ENCODE measurements at places on chromosomes 12 and 14.

- DNase-seq: no peak
Measured at GRCh38 chr14:24196071-24197055, 1.1 kb upstream of the TM9SF1 start.

DNA sequence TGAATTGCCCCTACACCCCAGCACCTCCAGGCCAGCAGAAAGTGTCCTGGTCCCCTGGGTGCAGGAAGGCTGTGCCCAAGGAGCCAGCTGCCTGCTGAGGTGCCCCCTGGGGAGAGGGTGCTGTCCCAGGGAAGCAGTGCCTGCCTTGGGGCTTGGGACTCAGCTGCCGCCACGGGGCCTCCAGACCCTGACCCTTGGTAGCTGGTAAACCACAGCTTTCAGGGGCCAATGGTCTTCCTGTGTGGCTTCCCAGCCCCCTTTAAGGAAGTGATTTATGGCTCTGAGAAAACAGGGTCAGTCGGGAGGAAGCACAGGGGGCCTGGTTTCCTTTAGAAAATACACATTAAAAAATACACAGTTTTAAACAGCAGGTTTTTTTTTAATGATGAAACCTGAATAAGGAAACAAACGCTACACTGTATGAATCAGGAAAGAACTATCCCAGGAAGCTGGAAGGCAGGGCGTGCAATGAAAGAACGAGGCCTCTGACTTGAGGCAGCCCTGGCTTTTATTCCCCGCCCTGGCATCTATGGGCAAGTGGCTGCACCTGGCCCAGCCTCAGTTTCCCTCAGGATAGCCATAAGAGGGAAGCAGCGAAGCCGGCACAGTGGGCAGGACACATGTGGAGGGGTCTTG, 40.6 kb upstream of the EML1 start:
- no peak for DNase-seq

GRCh38 chr12:119989361-119989730, 310 bp downstream of the BICDL1 start:
- DNase-seq: peak; percentile 42

DNA sequence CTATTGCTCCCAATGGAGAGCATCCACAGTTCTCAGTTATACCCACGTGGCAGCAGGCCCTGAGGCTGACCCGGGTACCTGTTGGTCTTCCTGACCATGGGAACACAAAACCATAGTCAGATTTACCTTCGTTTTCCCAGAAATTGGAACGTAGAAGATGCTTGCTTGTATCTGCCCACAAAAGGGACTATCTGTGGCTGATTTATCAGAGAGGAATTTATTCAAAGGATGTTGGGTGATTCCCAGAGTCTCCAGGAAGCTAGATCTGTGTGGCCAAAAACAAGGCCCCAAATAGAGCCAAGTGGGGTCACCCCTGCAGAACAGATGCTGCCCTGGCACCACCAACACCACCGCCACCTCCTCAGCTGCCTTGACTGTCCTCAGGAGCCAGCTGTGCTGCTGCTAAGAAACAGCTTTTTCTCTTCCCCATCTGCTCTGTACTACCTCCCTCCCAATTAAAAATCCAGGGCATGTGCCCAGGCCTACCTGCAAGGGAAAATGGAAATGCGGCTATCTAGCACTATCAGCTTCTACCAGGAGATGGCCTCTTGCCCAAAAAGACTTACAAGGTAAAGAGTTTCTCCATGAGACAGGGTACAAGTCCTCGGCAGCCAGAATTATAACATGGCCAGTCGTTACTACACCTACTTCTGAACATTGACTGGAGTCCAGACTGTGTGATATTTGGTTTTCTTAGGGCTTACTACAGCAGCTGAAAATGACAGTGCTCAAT, 128.6 kb upstream of the PLEKHG7 start:
- DNase-seq: peak; percentile 51

GRCh38 chr12:72271451-72272090, 599 bp upstream of the TRHDE start:
- DNase-seq: peak; percentile 62

DNA sequence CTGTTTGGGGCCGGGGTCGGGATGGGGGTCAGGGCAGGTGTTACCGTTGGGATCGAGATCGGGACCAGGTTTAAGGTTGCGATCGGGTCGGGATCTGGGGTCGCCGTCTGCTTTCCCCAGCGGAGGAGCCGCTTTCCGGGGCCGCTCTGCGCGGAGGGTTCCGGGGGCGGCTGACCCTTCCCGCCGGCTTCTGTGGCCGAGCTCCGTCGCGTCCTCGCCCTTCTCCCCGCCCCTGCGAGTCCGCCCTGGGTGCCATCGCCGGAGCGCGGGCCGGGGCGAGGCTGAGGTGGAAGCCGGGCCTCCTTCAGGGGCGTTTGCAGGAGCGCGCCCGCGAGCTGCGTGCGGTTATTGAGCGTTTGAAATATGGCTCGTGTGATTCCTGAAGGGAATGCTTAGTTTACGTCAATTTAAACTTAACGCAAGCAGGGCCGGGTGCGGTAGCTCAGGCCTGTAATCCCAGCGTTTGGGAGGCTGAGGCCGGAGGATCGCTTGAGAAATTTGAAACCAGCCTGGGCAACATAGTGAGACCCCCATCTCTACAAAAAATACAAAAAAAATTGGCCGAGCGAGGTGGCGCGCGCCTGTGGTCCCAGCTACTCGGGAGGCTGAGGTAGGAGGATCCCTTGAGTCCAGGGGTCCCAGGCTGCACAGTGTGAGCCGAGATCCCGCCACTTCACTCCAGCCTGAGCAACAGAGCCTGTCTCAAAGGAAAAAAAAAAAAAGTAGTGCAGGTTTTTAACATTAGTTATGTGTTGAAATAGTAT, 620 bp downstream of the PGAM5 start:
- no peak for DNase-seq

DNA sequence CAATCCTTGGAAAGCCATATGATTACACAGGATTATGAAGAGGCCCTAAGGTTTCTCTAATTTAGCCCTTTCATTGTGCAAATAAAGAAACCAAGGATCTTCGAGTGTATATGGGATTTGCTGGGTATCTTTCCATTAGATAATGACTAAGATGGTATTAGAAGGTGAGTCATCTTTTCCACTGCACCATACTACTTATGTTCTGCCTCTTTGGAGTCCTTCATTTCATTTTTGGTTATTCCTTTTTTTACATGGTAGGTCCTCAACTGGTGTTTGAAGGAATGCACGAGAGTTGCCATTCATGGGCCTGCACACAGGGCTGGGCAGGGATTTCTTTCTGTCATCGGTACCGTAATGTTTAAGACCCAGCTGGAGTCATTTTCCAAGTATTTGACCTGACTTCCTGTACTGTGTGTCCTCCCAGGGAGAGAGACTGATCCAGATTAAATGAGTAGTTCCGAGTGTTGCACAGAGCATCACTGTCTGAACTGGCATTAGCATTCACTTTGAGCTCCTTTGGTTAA, 85.7 kb downstream of the BORCS5 start:
- DNase-seq: no peak

GRCh38 chr12:11730299-11731041, 81.0 kb downstream of the ETV6 start:
- no peak for DNase-seq

DNA sequence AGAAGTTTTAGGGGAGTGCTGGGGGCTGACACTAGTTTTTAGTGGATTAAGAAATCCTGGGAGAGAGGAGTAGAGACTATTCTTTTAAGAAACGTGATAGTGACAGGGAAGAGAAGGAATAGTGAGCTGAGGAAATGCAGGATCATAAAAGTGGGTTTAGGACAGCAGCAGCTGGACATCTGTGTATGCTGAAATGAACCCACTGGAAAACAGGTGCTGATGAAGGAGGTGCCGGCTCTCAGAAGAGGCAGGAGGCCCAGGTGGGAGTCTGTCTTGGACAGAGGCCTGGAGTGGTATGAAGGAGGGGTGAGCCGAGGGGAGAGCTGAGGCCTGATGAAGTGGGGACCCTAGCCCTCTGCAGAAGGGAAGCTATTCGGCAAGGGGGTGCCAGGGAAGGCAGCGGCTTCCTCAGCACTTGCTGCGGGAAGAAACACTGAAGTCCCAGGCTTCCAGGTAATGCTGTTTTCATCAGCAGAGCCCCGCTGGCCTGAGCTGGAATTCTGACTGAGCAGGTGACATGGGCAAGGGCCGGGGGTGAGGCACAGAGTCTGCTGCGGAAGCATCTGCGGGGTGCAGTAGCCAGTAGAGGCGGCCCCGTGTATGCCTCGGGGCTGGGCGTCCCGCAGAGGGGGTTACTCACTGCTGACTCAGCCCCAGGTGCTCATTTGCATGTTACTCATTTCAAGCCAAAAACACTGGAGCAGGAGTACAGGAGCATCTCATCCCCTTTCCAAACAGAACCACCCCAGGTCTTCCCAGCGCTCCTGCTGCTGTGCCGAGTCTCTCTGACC, 89.7 kb downstream of the TMCC3 start:
- DNase-seq: no peak

DNA sequence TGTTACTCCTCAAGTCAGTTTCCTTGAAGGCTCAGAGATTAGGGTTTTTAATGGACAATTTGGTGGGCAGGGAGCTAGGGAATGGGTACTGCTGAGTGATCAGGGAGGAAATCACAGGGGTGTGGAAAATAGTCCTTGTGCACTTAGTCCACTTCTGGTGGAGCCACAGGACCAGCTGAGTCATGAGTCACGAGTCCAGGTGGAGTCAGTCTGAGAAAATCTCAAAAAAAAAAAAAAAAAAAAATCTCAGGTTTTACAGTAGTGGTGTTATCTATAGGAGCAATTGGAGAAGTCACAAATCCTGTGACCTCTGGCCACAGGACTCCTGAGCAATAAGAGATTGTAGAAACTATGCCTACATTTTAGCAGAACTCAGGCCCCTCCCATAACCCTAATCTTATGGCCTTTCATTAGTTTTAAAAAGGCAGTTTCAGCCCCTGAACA, 28.2 kb upstream of the AMN1 start:
- no peak for DNase-seq

- DNase-seq: no peak
Measured at GRCh38 chr12:29992366-29992765, 208.6 kb upstream of the TMTC1 start.

GRCh38 chr12:104280717-104281458, 22.7 kb upstream of the EID3 start:
- DNase-seq: no peak

GRCh38 chr12:120093592-120094355, 22.8 kb downstream of the RAB35 start:
- DNase-seq: peak; percentile 6

DNA sequence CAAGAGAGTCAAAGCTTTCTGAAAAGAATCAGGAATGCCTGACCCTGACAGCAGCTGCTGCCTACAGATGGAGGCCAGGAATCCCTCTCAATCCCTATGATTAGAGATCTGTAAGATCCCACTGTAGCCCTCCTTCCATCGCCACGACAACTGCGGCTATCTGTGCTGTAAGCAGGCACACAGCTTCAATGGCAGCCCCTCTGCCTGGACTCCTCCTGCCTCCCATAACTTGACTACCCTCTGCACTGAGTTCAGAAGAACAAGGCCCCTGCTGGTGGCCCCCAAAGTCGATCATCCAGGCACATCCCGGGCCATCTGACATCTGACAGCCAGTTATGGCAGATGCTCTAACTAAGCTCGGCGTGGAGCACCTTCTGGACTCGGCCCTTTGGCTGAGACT, 2.9 kb downstream of the CLMN start:
- no peak for DNase-seq

DNA sequence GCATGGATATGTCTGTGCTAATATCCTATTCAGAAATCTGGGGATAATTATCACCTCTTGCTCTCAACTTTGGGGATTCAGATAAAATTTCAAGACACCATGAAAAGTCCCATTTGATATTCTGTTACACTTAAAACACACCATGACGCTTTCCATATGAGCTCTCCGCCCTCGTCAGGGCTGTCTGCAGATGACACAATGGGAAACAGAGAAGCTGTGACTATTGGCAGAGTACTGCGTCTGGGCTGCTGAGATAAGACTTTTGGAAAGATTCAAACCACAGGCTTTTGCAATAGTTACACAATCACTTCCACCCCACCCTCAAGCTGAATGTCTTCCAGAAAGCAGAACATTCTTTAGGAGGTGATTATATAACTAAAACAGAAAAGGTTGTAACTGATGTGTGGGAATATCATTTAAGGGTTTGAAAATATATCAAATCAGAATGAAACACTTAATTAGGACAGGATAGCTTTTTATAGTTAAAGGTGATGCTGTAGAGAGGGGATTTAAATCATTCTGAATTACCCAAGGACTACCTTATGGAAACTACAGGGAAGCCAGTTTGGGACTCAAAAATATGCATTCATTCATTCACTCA, 75.3 kb upstream of the TMPO start:
- DNase-seq: no peak

- no peak for DNase-seq
Measured at GRCh38 chr12:85393606-85394005, 113.6 kb downstream of the ALX1 start.

GRCh38 chr12:51528852-51529650, 62.0 kb upstream of the SCN8A start:
- no peak for DNase-seq

DNA sequence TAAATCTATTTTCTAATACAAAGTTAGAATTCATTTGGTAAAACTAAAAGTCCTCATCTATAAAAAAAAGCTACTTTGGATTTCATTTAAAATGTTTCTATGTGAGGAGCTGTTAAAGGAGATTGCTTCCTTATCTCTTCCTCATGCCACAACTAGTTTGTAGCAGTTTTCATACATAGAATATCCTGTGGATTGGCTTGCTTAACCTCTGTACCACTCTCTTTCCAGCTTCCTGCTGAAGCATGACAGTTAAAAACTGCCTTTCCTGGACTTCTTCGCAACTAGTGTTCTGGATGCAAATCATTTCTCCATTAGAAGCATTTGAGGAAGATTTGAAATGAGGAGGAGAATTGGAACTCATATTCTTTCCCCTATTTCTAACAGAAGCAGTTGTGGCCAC, 49.6 kb downstream of the ST8SIA1 start:
- DNase-seq: no peak

DNA sequence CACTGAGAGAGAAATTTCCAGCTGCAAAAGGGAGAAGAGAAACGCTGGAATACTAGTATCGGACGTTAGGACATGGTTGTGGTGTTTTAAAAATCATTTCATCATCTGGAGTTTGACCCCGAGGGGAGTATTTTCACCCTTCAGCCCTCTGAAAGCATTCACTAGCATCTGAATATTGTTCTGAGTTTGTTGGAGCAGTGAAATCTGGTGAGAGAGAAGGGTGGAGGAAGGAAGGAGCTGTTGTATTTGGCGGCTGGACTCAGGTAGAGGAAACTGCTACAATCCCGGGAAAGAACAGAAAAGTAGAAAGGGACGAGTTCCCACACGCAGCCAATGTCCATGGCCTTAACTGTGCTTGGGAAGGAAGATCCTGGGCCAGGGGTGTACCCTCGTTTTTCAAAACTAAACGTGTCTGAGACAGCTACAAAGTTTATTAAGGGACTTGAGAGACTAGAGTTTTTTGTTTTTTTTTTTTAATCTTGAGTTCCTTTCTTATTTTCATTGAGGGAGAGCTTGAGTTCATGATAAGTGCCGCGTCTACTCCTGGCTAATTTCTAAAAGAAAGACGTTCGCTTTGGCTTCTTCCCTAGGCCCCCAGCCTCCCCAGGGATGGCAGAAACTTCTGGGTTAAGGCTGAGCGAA, 896 bp upstream of the CDKN1B start:
- no peak for DNase-seq

GRCh38 chr14:29353513-29353912, 574.1 kb downstream of the PRKD1 start:
- DNase-seq: no peak

GRCh38 chr12:47811581-47812484, 7.9 kb downstream of the HDAC7 start:
- DNase-seq: no peak
